Fibroblast of skin of left quadriceps (primary cell): ENCODE measurements at places on chromosomes 2 and 18.

DNA sequence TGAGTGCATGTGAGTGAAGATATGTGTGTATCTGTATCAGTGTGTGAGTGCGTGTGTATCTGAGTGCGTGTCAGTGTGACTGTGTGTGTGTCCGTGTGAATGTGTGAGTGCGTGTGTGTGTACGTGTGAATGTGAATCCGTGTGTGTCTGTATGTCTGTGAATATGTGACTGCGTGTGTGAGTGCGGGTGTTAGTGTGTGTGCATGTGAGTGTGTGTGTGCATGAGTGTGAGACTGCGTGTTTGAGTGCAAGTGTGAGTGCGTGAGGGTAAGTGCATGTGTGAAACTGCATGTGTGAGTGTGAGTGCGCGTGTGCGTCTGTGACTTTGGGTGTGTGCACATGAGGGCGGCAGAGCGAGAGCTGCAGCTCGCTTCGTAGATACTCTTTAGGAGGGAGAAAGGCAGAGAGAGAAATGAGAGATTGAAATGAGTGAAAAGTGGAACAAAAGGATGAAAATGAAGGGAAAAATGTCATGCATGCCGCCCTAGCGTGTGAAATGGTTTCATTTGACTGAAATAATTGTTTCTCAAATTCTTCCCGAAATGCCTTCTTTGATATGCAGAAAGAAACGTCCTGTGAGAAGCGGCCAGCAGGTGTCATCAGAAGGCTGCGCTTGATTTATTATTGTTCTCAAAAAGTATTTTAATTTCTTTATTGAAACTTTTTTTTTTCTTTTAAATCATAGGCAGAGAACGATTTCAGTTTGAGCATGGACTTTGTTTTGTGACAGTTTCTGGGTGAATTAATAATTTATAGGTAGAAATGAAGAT, 25.6 kb downstream of the ZNF407 start:
- DNase-seq = no peak

DNA sequence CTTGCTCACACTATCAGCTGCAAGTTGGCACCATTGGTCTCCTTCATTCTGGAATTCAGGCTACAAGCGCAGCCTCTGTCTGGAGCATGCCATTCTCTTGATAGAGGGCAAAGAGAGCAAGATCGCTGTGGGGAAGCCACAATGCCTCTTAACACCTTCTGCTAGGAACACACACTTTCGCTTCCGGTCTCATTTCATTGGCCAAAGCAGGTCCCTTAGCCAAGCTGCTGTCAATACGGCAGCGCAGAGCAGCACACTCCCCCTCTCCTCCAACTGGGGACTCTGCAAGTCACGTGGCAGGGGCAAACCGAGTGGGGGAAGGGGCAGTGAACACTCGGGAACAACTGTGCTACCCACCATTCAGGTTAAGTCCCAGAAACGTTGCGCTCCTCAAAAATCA, 98.1 kb downstream of the MMADHC start:
- DNase-seq = no peak

GRCh38 chr2:224910574-224910925, 131.7 kb downstream of the DOCK10 start:
- no peak for DNase-seq

DNA sequence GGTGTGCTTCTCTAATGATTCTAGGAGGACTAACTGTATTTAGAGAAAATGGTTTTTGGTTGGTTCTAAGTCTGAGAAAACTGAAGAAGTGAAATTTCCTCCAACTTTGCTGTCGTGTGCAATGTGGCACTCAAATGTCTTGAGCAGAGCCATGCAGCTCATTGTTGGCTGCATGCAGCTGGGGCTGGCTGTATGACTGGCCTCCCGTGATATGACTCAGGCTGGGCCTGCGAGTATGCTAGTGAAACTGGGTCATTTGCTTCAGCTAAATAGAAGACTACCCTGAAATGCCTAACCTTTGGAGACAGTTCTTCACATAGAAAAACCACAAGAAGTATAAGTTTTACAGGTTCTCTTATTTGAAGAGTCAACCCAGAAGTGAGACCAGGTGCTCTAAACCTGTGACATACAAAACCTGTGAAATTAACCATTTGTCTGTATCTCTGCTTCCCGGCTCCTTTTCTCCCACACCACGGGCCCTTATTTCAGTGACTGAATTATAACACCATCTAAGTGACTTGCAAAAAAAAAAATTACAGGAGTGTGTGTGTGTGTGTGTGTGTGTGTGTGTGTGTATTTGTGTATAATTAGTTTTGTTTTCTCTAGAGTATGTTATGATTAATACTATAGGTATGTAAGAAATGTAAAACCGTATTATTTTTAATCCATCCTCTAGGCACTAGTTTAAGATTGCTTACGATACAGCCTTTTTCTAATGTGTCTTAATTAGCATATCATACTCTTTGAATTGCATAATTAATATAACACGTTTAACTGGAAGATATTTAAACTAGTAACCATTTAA, 15.9 kb downstream of the POLI start:
- DNase-seq = no peak

GRCh38 chr2:240651185-240651584, 25.9 kb downstream of the GPR35 start:
- DNase-seq = no peak

GRCh38 chr2:46825231-46825938, 90.2 kb downstream of the MCFD2 start:
- DNase-seq = no peak

GRCh38 chr18:57785751-57786437, 17.2 kb downstream of the ATP8B1 start:
- DNase-seq = no peak

- no peak for DNase-seq
These were observed 258.2 kb downstream of the LTBP1 start for GRCh38 chr2:33204945-33205344.

DNA sequence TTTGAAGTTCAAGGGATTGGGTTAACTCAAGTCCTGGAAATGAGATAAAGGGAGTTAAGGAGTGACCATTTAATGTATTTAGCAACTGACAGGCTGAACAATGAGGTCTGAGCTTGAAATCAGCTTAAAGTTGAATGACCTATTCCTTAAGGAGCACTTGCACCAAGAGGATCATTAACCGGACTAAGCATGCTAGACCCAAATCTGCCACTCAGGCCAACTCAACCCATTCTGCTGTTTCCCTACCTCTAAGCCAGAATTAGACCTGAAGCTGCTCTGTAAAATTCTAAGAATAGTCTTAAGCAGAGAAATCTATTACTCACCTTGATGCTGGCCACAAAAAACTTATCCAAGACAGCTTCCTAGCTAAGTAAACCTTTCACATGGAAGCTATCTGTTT, 59.8 kb downstream of the SPRED2 start:
- DNase-seq = no peak

DNA sequence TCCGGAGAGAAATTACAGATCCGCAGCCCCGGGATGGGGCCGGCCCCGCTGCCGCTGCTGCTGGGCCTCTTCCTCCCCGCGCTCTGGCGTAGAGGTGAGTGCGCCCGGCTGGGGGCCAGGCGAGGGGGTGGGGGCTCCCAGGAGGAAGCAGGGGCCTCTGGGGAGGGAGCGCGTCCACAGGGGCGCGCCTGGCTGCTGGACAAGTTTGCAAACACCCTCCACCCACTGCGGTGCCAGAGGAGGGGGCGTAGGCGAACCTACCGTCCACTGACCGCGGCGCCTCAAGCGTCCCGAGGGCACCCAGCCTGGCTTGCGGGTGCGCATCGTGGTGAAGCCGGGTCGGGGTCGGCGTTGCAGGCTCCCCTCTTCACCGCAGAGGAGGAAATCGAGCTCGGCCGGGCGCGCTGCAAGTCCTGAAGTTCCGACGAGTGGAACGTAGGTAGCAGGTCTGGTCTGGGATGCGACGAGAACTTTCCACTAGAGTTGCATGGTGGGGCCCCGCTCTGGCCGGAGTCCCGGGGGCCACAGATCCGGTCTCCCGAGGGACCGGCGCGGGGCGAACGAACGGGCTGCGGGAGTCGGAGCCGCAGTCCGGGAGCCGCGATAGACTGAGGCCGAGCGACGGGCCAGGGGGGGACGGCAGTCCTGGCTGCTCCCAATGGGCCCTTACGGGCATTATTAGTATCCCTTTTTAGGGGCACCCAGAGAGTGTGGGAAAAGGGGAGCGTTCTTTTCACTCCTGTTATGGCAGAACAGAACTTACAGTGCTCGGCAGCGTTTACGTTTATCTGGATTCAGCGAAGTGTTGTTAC, 502 bp downstream of the MERTK start:
- no peak for DNase-seq

GRCh38 chr2:21381421-21381820, 257.7 kb downstream of the TDRD15 start:
- peak; percentile 8 for DNase-seq

- no peak for DNase-seq
These were observed 47.2 kb downstream of the ATIC start for GRCh38 chr2:215358891-215359575.

DNA sequence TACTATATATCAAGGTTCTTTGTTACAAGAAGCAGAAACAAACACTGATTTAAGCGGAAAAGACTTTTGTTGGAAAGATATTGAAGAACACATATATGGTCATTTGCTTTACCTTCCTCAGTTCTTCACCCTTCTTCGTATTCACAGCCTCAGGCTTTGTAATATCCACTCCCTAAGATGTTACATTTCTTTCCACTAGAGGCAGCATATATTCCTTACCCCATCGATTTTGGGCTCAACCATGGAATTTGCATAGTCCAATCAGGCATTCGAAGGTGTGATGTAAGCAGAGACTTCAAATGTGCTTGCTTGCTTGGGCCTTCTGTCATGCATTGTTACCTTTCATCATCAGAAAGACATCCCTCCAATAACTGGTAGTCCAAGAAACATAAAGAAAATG, 287.4 kb downstream of the PID1 start:
- DNase-seq = no peak

DNA sequence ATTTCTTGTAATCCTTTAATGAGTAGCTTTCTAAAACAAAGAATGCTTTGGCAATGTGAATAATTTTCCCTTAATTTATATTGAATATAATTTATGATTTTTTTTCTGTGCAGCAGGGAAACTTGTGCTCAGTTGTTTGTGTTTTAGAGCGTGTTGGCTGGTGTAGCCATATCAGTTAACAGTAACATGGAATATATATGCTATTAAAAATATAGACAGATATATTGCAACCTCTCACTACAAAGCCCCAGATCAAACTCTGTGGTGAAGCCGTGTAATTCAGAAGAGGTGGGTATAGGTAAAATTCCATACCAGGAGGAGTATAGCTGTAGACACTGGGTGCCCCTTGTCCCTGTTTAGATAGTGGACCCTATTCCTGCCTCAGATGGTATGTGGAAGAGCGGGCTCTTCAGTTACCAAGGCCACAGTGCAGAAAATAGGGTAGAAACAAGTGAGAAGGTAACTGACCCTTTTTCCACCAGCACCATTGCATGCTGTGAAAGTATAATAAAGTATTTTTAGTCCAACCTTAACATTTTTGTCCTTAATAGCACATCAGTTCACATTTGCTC, 18.1 kb upstream of the RASGRP3 start:
- DNase-seq = no peak
